ENCODE measurements at places on chromosomes 6 and 20.

GRCh38 chr6:162626869-162627268, 100.7 kb downstream of the PRKN start:
- DNase-seq: no peak

GRCh38 chr6:156423075-156423474, 354.1 kb upstream of the ARID1B start:
- DNase-seq: no peak

GRCh38 chr6:4208158-4208557, 72.8 kb upstream of the ECI2 start:
- DNase-seq: no peak

DNA sequence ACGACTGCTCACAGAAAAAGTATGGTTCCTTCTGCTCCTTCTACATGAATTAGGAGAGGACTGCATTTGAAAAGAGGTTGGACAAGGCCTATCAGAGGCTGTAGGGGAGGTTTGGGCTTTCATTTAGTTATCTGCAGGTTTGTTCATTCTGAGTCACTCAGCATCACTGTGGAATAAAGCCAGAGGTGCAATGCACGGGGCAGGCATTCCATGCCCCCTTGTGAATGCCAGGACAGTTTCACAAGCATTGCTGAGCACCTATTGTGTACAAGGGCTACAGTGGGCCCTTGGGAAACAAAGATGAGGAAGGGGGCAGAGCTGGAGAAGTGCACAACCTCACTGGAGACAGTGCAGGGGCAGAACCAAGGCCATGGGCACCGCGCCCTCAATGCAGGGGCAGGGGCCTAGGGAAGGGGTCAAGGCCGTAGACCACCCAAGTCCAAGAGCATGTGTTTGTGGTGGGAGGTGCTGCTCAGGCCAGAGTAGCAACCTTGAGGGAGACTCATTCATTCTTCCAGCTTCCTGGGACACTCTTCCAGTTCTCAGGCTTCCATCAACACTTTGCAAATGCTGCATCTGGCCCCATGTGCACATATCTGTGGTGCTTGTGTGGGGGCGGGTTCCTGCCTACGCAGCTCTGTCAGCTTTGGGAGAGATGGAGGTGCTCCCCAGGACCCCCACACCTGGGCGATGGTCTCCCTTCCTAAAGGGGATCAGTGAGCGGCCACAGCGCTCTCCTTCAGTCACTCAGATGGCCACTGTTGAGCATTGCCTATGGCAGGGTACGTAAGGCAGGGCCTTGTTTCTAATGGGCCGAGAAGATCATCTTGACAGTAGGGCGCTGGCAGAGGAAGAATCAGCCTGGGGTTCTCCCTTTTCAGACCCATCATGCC, 204.5 kb downstream of the SYNDIG1 start:
- no peak for DNase-seq

GRCh38 chr6:143258945-143259344, 191.6 kb downstream of the ADAT2 start:
- no peak for DNase-seq

DNA sequence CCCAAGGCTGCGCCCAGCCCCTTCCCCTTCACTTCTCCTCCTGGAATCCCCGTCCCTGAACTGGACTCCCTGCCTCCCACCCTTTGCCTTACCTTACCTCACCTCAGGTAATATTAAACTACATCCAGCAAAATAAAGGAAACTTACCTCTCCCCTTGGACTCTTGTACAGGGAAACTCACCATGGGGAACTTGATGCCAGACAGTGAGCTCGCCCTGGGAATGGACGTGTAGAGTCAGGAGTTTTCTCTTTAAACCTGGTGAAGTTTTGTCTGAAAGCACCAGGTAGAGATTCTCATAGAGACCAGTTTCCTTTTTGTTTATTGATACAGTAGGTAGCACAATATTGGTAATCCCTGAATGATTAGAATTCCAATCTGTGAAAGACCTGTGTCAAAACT, 544 bp upstream of the HLA-C start:
- no peak for DNase-seq

DNA sequence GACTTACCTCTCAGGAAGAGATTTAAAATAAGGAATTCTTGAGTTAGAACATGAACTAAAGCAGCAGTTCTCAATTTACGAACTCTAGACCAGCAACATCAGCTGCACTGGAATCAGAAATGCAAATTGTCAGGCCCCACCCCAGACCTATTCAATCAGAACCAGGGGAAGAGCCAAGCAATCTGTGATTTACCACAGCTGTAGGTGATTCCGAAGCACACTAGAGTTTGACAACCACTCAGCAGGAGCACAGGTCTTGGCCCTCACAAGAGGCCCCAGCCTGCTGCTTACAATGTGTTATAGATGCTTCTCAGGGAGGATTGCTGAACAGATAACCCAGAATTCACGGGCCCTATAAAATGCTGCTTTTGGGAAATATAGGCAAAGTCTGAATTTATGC, 279.2 kb downstream of the PTPRK start:
- DNase-seq: no peak

DNA sequence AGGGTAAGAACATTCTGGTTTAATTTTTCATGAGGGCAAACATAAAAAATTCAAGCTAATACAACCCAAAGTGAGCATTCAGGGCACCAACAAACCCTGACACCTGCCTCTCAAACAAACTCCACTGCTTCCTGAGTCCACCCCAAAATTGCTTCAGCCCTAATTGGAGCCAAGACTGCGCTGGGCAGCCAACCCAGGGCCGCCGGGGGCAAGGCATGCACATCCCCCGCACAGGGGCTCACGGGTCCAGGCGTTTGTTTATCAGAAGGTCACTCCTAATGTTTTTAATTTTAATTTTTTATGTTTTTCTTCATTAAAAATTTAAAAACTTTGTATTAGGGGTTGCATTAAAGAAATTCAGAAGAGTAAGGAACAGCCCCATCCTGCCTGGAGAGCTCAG, 459.1 kb upstream of the CDH4 start:
- no peak for DNase-seq

- DNase-seq: no peak
These were observed 6.3 kb downstream of the EBF4 start for GRCh38 chr20:2698912-2699311.

DNA sequence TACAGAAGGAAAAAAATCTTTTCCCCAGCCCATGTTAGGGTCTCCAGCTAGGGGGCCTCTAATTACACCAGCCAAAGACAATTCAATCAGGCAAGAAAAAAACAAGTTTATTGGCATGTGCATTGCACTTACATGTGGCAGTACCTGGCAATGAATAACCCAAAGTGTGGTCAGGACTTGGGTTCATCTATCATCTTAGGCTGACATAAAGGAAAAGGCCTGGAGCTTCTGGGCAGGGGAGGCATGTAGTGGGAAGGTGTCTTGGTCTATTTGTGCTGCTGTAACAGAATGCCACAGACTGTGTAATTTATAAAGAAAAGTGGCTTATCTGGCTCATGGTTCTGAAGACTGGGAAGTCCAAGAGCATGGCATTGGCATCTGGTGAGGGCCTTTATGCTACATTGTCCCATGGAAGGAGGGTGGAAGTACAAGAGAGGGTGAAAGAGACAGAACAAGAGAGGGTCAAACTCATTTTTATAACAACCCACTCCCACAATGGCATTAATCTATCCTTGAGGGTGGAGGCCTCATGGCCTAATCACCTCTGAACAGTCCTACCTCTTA, 4.4 kb upstream of the PYGB start:
- no peak for DNase-seq

GRCh38 chr6:125913864-125914351, 42.7 kb upstream of the HINT3 start:
- no peak for DNase-seq

DNA sequence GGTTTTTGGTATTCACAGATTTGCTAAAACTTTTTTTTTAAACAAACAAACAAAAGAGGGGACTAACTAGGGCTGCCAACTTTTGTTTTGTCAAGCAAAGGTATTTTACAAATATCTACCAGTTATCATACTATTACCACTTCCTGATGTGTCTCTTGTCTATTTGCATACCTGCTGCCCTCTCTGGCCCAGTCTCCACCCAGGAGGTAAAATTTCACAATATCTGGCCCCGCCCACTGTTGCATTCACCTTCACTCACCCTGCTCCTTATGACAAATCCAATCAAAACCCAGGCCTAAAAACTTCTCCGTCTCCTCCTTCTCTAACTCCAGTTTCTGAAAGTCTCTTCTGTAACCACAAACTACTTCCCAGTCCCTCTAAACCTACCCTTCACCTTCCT, 82.2 kb downstream of the TRERF1 start:
- no peak for DNase-seq

- DNase-seq: no peak
These were observed 289.4 kb upstream of the SASH1 start for GRCh38 chr6:148053209-148053608.

DNA sequence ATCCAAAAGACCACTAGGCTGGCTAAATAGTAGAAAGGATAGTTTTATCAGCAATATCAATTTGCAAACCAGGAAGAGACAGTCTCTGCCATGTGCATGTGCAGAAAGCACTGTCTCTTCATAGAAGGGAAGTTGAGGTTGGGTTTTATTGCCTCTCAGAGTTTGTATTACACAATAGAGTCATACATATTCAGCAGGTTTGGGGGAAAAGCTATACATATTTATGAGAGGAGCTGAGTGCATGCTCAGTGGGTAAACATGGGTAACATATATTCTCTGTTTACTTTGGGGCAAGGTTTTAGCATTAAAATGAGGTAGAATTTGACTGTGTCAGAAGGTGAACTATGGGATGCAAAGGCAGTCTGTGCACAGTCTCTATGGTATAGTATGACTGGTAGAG, 14.9 kb downstream of the TMEM170B start:
- no peak for DNase-seq

DNA sequence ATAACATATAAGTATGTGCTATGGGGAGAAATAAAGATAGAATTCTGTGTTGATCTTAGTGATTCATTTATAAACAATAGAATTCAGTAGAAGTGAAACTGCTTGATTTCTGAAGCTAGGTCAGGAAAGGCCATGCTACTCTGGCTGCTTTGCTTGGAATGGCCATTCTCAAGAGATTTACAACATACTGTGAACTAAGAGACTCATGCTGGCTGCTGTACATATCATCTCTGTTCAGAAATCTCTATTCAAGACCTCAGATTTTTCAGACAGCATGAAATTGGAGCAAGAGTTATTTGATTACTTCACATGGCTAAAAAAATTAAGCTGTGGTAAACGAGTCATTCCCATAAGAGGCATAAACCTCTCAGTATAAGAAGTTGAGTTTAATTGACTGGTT, 662.6 kb downstream of the BCKDHB start:
- DNase-seq: no peak

GRCh38 chr6:69116658-69117057, 481.6 kb downstream of the ADGRB3 start:
- DNase-seq: no peak

GRCh38 chr20:62661647-62662046, 19.3 kb downstream of the SLCO4A1 start:
- DNase-seq: no peak

DNA sequence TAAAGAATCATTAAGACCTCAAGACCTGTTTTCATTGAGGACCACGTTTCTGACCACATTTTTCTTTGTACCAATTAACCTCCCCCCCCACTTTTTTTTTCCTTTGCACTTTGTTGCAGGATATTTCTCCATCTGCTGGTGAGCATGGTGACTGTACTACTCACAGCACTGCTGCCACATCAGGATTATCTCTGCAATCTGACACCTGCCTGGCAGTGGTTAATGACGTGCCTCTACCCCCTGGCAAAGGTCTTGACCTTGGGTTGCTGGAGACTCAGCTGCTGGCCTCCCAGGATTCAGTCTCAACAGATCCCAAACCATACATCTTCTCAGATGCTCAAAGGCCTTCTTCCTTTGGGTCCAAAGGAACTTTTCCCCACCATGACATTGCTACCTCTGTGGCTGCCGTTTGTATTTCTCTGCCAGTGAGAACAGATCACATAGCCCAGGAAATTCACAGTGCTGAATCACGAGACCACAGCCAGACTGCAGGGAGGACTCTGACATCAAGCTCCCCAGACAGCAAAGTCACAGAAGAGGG, 46.6 kb upstream of the EDN3 start:
- peak; percentile 5 for DNase-seq

- DNase-seq: no peak
These were observed 252.9 kb upstream of the MAN1A1 start for GRCh38 chr6:119602215-119603178.

DNA sequence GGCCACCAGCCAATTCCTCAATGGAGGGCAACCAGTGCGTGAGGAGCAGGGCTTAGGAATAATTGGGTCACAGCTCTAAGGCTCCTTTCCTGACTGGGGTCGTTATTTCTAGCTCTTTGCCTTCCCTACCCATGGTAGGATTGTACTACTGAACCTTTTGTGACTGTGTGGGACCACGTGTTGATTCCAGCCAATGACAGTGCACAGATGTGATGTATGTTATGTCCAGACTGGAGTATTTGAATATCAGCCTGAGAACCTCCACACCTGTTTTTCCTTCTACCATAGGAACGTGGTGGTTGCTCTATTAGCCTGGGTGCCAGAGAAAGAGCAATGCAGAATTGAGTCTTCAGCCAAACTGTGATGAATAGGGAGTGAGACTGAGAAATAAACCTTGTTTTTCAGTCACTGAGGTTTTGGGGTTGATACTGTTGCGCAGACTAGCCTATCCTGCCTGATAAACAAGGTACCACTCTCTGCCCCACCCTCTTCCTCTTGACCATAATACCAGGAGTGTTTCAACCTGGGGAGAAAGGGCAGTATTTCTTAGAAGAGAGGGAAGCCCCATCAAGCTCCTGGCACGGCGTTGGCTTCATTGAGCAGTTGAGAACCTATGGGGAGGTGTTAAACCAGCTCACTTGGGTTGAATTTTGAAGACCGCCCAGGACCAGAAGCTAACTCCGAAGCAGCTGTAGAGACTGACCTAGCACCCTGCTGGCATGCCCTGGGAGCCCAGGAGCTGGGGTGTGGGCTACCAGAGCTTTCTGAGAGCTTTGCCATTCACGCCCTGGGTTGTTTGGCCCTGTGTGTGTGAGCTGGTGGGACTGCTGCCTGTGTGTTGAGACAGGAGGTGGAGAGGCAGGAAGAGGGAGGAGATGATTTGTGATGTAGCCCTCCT, 105.5 kb upstream of the BACH2 start:
- no peak for DNase-seq

DNA sequence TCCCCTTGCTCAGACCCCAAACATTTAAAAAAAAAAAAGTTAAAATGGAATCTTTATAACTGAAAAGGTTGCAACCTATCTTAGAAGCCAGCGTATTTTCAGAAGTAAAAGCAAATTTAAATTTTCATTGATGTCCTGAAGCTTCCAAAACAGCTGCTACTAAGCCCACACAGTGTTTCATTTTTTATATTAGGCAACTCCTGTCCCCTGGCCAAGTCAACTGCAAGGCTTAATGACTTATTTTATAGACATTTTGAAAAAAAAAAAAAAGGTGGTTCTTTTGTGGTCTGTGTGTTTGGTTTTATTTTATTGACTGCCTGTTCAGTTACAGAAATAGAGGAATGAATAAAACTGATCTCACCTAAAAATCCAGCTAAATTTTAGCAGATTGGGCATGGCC, 13.0 kb downstream of the CFAP61 start:
- DNase-seq: no peak

All from stimulated activated CD4-positive, alpha-beta T cell treated with anti-CD3 and anti-CD28 coated beads, Interleukin-4, amount 100 ng/mL, for 1 hour (primary cell).